ENCODE measurements at places on chromosomes 7 and 10.

DNA sequence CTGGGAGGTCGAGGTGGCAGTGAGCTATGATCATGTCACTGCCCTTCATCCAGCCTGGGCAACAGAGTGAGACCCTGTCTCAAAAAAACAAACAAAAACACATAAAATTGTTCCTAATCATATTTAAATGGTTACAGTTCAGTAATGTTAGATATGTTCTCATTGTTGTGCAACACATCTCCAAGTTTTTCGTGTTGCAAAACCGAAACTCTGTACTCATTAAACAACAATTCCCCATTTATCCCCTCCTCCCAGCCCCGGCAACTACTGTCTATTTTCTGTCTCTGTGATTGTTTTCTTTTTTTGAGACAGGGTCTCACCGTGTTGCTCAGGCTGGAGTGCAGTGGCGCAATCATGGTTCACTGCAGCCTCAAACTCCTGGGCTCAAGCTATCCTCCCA, 16.1 kb upstream of the PRXL2A start:
- no peak for DNase-seq

DNA sequence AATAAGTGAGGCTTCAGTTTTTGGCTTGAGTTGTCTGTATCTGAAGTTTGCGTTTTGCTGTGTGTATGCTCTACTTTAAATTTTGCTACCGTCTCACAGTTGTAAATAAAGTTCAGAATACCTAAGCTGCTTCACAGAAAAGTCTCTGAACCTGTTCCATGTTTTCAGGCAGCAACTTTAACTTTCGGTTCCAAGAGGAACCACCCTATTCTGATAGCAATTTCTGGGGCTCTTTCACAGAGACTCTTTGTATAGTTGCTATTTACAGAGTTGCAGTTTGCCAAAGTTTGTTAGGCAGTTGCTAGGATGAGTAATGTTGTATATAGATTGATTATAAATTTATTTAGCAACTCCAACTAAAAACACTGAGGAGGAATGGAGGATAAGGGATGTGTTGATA, 5.7 kb downstream of the FAM221A start:
- no peak for DNase-seq

DNA sequence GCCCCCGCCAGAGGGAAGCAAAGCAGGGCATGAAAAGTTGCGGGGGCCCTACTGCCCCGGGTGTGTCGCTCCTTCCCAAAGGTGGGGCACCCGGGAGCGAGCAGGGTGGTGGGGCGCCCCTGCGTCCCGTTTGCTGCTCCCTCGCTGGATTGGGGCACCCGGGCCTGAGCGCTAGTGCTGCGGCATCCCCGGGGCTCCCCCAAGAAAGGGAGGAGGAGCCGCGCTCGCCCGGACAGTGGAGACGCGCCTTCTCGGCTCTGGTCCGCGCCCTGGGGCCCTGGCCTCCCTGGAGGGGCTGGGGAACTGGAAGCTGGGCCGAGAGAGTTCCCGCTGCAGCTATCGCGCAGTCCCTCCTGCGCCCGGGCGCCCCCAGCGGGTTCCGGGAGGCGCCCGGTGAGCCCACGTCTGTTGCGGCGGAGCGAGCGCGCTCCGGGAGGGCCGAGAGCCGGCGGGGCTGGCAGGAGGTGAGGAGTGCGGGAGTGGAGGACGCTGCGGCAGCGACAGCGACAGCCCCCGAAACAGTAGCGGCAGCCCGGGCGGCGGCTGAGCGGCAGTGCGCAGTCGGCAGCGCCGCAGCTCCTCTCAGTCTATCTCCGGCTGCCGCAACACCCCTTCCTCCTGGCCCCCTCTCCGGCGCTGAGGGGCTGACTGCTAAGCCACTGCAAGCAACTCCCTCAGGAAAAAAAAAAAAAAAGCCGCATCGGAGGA, 504 bp upstream of the BMPER start:
- peak; percentile 11 for DNase-seq

- no peak for DNase-seq
These were observed 31.1 kb upstream of the USP6NL start for GRCh38 chr10:11642566-11642965.

DNA sequence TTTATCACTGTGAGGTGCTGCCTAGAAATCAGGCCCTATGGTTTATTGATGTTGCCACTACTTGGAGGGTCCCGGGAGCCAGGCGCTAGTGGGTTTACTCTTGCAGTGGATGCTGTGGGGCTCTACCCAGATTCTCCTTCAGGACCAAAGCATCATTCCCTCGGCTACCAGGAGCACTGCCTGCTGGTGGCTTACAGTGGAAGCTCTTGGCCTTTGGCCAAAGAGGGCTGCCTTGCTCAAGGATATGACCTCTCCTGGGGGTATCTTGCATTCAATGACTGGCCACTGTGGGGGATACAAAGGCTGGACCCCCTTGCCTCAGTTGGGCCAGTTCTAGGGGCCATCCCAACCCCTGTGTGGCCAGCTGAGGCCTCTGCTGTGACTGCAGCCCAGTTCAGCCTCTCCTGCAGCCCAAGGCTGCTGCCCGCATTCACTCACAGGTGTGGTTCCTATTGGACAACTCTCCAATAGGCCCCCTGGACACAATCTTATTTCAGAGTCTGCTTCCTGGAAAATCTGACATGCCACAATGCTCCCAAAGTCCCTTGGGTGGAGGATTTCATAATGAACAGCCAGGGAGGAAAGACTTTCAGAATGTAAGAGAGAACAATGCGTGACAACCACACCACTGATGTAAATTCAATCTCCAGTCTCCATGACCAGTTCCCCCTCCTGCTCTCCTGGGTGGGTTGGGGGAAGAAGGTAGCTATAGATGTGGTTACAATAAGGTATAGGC, 196.3 kb downstream of the SNX10 start:
- DNase-seq: no peak

GRCh38 chr10:43676331-43676730, 27.6 kb upstream of the ZNF32 start:
- DNase-seq: no peak
